Bronchial epithelial cell (primary cell): ENCODE measurements at places on chromosomes 4 and X. TPM values are rescaled to one million over a fixed set of nuclear protein-coding genes. Genes with fewer than 3 reads are reported as not detected.

The LONRF3 gene
- total RNA-seq: 0.51 and 0.79 TPM in 2 replicates

The TCEANC gene
- total RNA-seq: 2.0 and 2.1 TPM in 2 replicates

The TXK gene
- under 0.01 and 0.13 TPM in 2 replicates for total RNA-seq

The IL13RA1 gene
- 25.0 and 37.5 TPM in 2 replicates for total RNA-seq

The ARAF gene
- 9.2 and 10.6 TPM in 2 replicates for total RNA-seq

The CT45A10 gene
- total RNA-seq: not detected in 2 replicates
